ENCODE measurements at places on chromosomes 16 and 17.
A peak's percentile ranks its signal among the peaks of the same experiment; 100 is the strongest.

- no peak for DNase-seq
These were observed 5.4 kb downstream of the RNF222 start for GRCh38 chr17:8392274-8392673.

- no peak for DNase-seq
These were observed 4.4 kb upstream of the CARHSP1 start for GRCh38 chr16:8872967-8873865.

DNA sequence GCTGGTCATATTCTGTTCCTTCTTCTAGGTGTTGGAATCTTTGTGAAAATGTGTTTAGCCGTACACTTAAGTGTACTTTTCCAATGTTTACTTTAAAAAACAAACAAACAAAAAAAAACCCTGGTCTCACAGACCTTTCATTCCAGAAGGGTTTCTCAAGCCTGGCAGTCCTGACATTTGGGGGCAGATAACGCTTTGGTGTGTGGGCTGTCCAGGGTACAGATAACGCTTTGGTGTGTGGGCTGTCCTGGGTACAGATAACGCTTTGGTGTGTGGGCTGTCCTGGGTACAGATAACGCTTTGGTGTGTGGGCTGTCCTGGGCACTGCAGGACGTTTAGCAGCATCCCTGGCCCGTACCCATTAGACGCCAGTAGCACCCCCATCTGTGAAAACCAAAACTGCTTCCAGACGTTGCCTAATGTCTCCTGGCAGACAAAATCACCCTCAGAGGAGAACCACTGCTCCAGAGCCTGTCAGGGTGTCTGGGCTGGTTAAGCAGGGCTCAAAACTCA, 15.2 kb upstream of the FLCN start:
- no peak for DNase-seq

DNA sequence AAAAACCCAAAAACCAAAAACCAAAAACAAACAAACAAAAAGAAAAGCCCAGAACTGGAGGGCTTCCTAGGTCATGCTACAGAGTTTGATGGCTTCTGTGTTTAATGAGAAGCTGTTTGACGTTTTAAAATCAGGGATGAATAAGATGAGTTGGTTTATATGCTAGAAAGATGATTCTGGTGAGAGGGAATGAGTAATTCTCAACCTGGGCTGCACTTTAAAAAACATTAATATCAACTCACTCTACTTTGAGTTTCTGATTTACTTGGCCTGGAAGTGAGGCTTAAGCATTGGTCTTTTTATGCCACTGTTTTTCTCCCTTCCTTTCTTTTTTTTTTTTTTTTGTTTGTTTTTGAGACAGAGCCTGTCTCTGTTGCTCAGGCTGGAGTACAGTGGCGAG, 5.1 kb downstream of the RGS9 start:
- no peak for DNase-seq

GRCh38 chr16:4049031-4049430, 67.2 kb downstream of the ADCY9 start:
- DNase-seq = no peak

- DNase-seq = no peak
These were observed 59.3 kb downstream of the JPH3 start for GRCh38 chr16:87661561-87661960.

- no peak for DNase-seq
These were observed 23.7 kb downstream of the LASP1 start for GRCh38 chr17:38893607-38894006.

DNA sequence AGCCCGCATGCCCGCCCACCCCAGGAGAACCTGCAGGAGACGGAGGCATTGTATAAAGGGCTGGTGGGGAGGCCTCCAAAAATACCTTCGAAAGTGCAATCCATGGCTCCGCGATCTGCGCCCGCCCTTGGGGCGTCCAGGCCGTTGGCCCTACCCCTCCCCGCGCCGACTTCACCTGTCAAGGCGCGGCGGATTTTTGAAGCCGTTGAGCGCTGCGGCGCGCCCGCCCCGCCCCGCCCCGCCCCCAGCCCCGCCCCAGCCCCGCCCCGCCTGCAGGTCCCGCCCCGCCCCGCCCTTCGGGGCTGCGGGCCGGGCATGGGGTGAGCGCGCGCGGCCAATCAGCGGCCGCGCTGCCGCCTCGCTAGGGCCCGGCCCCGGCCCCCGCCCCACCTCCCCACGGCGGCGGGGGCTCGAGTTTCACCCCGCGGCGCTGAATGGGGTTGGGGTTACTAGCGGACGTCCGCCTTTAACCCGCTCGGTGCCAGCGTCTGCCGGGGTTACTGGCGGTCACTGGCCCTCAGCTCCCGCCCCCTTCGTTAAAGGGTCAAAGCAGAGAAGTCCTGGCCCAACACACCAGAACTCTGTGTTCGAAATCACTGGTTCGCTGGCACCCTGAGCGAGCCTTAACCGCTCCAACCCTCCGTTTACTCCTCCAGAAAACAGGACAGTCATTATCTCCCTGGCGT, 13.2 kb downstream of the SREBF1 start:
- peak; percentile 43 for DNase-seq

- DNase-seq = no peak
These were observed 326 bp downstream of the SRCIN1 start for GRCh38 chr17:38605411-38605840.

DNA sequence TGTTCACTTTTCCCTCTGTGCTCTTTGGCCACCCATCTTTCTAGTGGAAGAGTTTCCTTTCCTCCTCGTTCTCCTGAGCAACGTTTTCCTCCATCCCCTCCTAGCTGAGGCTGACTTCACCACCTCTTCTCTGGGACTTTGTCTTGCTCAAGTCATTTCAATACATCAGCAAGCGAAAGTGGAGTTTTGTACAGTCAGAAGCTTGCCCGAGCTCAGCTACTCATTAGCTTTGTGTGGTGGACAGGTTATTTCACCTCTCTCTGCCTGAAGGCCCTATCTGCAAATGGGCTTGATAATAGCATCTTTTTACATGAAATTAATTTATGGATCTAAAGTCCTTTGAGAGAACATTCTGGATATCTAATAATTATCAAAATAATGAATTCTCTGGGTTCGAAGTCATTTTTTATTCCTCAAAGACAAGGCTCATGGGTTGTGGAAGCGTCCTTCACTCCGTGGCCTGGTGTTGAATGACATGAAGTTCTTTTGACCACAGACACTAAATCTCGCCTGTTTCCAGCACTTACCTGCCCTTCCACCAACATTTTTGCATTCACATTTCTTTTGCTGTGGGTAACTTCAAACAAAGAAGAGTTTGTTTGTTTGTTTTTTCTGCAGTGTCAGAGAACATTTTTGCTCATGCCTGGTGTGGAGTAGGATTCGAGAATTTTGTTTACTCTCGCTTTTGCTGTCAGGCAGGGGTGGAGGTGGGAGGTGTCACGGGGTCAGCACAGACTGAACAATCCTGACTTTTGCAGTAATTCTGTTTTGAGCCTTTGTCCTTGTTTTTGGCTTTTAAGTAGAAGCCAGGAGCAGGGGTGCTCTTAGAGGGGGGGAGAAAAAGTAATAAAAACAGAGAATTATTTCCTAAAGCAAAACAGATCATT, 155.0 kb upstream of the CACNG5 start:
- no peak for DNase-seq

- no peak for DNase-seq
These were observed at the start of gene KLHL36 for GRCh38 chr16:84647828-84648594. Gene KLHL36, plus strand, starts transcription at chr16:84648511. Its CDS starts 2,357 bp downstream, at chr16:84650868.

DNA sequence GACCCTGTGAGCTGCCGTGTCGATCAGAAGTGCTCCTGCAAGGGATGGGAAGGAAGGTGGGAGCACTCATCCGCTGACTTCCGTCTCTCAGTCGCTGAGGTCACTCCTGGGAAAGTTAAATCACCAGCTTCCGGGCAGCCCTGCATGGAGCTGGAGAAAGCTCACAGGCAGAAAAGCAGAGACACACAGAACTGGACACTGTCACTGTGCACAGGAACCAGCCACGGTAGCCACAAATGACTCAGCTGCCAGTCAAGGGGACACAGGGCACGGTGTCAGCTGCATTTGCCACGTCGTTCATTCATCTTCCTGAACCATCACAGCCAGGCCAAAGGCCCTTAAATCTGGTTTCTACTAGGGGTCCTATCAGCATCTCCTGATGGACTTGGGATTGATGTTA, 226.4 kb upstream of the PSMD7 start:
- no peak for DNase-seq

- no peak for DNase-seq
These were observed 1.3 kb upstream of the TUBB3 start for GRCh38 chr16:89921702-89922476.

- DNase-seq = no peak
These were observed 95.8 kb upstream of the CORO6 start for GRCh38 chr17:29718446-29719039.

DNA sequence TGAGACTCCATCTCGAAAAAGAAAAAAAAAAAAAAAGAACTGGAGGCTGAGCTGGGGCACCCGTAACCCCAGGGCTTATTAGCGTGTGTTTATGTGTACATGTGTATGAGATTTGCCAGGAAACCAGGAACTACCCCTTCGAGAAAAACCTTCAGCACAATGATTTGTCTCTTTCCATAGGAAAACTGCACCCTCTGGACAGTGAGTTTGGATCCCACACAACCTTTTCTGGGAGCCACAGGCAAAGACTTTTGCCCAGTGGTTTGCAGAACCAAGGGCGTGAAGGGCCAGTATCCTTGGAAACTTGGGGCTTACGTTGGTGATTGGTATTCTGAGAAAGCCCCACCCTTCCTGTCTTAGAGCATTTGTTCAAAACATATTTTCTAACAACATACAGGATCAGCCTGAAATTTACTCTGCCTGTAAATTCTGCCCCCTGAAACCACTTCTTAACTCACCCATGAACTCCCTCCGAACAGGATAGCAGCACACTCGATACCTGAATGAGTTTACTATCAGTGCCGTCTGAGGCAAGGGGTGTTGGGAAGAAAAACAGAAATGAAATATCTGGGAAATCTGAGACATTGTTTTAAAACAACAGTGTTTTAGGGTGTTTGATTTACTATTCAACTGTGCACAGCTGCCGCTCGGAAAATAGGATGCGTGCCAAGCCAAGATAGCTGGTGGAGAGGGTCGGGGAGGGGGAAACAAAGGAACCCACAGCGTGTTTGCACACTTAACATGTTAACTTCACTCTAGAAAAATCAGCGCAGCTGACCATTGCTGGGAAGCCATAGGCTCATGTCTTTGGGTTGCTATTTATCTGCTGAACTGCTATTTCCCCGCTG, 40.2 kb upstream of the MAF start:
- no peak for DNase-seq

DNA sequence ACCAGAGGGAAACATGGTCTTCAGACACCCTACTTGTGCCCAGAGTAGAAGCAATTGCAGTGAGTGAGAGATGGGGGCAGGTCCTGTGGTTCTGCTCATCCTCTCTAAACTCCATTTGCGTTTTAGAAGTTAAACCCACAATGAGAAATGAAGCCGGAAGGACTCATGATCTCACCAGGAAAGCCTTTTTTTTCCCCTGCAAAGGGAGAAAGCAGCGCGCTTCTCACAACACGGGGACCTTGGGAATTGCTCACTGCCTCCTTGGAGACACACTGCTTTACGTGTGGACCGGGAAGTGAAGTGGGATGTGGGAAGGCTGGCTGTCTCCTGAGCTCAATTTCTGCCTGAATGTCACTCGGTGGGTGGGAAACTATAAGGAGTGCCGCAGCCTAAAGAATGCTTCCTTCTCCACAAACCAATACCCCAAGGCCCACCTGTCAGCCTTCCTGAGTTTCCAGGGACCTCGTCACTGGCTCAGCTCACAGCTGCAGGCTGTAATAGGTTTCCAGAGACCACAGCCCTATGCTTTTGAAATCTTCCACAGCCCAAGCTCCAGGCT, 365.4 kb downstream of the XYLT1 start:
- no peak for DNase-seq

- no peak for DNase-seq
These were observed 6.5 kb downstream of the WWP2 start for GRCh38 chr16:69768666-69769065.

DNA sequence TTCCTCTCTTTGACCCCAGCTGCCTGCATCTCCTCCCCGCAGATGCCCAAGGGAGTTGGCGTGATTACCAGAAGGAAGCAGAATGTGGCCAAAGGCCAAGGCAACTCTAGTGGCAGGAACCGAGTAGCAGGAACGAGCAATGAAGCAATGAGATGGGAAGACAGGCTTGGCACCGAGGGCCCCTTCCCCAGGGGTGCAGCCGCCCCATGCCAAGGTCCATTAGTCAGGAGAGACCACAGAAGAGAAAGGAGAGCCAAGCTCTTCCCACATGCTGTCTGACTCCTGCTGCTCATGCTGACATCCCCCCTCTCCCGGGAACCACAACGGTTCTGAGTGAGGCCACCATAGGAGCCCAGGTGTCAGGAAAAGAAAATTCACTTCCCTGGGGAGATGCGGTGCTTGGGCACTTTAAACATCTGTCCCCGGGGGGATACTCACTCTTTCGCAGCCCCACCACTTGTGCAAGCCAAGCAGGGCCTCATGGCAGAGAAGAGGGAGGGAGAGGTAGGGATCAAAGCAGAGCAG, 67.4 kb downstream of the MYO18A start:
- no peak for DNase-seq

DNA sequence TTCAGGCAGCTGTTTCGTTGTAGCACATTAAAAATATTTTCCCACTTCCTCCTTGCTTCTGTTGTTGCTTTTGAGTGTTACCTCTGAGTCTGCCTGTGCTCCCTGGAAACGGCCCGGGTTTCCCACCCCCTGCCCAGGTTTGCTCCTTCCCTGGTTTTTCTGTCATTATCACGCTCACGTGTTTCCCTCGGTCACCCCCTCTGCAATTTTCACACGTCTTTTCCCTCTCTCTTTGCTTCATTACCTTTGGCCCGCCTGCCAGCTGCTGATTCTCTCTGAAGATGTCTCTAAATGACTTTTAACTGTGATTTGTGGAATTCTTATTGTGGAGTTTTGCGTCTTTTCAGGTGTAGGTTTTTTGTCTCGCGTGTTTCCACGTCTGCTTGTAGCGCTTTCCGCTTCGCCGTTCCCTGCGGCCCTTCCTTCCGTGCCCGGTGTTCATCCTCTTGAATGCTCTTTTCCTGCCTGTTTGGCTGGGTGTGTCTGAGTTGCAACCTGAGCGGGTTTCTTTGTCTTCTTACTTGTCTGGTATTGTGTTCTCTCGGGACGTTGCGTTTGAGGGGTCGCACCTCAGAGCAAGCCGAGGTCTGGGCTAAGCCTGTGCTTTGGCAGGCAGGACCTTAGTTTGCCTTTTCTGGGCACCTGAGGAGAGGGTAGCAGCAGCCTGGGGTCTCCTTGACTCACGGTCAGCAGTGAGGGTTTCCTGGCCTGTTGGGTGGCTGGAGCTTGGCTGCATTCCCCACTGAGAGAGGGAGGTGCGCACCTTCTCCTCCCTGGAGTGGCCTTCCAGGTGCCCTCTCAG, 96.3 kb upstream of the ZNF750 start:
- no peak for DNase-seq

DNA sequence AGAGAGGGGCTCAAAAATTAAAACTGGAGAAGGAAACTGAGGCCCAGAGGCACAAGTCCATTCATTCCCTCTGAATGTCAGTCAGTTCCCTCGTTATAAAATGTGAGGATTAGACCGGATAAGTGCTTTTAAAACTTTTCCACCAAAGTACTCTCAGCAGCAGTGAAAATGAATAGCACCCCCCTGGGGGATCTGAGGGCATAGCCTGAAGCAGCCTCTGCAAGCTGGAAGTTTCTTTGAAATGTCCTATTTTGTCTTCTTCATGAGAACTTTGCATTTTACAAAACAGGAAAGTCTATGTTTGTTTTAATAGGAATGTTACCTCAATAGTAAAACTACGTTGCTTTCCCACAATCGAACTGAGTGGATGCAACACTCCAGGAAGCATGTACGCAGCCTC, 273.0 kb downstream of the CEP112 start:
- no peak for DNase-seq

Data from cerebellar nuclear complex (tissue), 1 donor.